Fibroblast of skin of left biceps (primary cell): ENCODE measurements at places on chromosomes 12 and 14.

DNA sequence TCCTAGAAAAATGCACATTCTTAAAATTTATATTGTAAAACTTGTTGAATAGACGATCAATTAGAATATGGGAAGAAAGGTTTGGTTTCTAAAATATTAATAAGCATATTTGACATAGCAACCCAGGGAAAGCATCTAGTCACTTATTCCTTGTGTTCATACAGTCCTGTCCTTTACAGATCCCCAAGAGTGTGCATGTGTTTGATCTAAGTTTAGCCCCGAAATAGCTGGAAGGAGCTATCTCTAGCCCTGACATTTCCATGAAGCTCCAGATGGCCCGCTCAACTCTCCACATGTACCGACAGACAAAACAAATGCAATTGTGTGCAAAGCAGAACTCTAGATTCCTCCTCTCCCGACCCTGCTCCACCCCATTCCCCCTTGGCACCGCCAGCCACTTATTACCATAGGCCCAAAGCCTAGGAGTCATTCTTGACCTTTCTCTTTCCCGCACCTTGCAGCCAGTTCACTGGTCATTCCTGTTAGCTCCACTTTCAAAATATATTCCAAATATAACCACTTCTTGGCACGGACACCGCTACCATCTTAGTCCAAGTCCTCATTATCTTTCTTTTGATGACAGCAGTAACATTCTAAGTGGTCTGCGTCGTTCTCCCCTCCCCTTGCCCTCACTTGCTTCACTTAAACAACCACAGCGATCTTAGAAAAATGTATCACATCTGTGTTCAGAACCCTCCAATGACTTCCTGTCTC is 45.4 kb upstream of the GZMB start:
- DNase-seq: no peak

DNA sequence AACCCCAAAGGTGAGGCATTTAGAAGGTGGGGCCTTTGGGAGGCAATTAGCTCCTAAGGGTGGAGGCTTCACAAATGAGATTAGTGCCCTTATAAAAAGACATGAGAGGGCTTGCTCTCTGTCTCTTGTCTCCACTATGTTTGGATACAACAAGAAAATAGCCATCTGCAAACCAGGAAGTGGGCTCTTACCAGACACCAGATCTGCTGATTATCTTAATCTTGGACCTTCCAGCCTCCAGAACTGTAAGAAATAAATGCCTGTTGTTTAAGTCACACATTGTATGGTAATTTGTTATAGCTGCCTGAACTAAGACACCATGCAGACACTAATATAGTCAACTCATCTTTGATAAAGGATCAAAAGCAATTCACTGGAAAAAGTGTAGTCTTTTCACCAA is 34.4 kb downstream of the TMEM116 start:
- DNase-seq: no peak

GRCh38 chr12:63955831-63956666 is 111.5 kb downstream of the SRGAP1 start:
- no peak for DNase-seq

DNA sequence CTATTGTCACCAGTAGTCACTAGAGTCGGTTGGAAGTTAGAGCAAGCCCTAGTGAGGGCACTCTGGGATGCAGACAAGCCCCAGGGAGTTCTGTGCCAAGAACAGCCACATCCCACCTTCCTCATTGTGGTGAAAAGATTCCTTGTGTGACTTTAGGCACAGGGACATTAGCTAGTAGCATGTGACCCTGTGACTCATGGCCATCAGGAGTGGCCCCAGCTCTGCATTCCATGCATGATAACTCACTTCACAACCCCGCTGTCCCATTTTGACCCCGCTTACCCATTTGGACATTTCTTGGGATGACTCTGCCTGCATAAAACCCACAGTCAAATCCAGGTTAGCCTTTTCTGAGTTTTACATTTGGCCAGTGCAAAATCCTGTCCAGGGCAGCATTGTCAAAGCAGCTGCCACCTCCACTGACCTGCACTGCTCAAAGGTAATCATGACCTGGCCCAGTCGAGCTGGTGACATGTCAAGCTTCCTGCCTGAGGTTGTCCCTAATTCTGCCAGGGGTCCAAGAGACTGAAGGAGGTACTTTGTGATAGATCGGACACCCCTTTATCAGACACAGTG is 430.5 kb downstream of the DPF3 start:
- DNase-seq: no peak

- DNase-seq: peak; percentile 94
These were observed 24.6 kb downstream of the PLXNC1 start for GRCh38 chr12:94172973-94173372.

GRCh38 chr12:69851976-69852375 is 26.9 kb downstream of the MYRFL start:
- peak; percentile 17 for DNase-seq

DNA sequence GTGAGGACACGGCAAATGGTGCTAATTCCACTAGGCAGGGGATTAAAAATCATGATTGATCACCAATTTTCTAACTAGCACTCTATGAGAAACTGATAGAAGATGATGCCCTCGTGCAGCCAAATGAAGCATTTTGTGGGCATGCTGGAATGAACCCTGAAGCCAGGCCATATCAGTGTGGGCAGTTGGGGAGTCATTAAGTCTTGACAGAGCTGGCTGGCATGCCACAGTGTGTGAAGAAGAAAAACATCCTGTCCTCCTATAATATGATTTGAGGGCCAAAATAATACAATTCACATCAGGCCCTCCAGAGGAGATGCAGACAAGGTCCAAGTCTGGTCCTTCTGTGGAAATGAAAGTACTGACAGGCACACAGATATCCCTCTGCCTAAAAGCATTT is 107.1 kb downstream of the TMTC1 start:
- DNase-seq: no peak

GRCh38 chr12:115897729-115898128 is 379.8 kb downstream of the MED13L start:
- no peak for DNase-seq
